ENCODE measurements at places on chromosomes 2 and 18.

- no peak for DNase-seq
Observed at GRCh38 chr2:238925281-238925680, 77.4 kb downstream of the TWIST2 start.

- DNase-seq = no peak
Observed at GRCh38 chr18:3250237-3251107, 2.9 kb downstream of the MYL12A start.

- no peak for DNase-seq
Observed at GRCh38 chr2:107218208-107218607, 332.2 kb upstream of the ST6GAL2 start.

GRCh38 chr2:68907920-68908253 is 36.7 kb upstream of the BMP10 start:
- no peak for DNase-seq

- no peak for DNase-seq
Observed at GRCh38 chr2:158214431-158214830, 112.8 kb downstream of the UPP2 start.

DNA sequence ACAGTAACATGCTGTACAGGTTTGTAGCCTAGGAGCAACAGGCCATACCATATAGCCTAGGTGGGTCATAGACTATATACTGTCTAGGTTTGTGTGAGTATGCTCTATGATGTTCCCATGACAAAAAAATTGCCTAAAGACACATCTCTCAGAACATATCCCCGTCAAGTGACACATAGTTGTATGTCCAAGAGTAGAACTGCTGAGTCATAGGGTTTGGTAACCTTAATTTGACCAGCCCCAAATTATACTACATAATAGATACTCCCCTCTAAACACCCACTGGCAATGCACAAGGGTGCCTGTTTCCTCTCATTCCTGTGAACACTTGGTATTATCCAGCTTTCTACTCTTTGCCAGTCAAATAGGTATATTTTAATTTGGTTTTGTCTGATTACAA is 161.6 kb downstream of the LCLAT1 start:
- no peak for DNase-seq

DNA sequence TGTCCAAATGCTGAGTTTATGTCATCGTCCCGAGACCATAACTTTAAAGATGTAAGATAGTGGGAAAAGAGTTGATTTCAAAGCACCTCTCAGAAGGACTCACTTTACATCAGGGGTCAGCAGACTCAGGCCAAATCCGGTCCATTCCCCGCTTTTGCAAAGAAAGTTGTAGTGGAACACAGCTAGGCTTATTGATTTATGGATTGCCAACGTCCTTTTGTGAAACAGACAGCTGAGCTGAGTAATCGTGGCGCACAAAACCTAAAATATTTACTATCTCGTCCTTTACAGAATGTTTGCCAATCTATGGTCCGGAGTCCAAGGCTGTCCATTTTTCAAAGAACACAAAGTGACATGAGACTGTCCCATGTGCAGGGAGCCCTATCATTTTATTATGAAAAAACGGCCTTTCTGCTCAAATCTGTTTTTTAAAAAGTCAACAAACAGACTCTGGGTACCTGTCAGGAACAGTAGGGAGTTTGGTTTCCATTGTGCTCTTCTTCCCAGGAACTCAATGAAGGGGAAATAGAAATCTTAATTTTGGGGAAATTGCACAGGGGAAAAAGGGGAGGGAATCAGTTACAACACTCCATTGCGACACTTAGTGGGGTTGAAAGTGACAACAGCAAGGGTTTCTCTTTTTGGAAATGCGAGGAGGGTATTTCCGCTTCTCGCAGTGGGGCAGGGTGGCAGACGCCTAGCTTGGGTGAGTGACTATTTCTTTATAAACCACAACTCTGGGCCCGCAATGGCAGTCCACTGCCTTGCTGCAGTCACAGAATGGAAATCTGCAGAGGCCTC is at the start of gene IL1RN:
Gene IL1RN, plus strand, starts transcription at position 754 of the 801 bp plus-strand sequence. Its CDS starts 27 bp downstream, at position 781.
- DNase-seq = no peak

DNA sequence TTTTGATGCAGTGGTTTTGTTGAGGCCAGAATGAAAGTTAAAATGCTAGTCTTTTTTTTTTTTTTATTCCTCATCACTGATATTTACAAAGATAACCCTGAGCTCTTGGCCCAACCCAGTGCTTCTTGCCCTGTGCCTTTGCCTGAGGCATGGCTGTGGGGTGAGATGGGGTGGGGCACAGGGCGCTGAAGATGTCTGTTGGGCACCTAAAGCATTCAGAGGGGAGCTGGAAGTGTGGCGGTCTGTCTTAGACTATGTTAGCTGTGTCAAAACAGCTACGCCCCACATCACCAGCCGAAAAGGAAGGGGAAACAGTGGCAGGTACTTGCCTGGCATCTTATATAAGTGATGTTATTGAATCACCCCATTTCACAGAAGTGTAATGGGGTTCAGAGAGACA is 20.7 kb downstream of the TOGARAM2 start:
- DNase-seq = no peak

- DNase-seq = no peak
Observed at GRCh38 chr18:36355511-36355910, 58.0 kb downstream of the FHOD3 start.

- DNase-seq = no peak
Observed at GRCh38 chr2:217775920-217776503, 226.8 kb downstream of the TNS1 start.

GRCh38 chr18:35770376-35771014 is 189.0 kb downstream of the GALNT1 start:
- no peak for DNase-seq

DNA sequence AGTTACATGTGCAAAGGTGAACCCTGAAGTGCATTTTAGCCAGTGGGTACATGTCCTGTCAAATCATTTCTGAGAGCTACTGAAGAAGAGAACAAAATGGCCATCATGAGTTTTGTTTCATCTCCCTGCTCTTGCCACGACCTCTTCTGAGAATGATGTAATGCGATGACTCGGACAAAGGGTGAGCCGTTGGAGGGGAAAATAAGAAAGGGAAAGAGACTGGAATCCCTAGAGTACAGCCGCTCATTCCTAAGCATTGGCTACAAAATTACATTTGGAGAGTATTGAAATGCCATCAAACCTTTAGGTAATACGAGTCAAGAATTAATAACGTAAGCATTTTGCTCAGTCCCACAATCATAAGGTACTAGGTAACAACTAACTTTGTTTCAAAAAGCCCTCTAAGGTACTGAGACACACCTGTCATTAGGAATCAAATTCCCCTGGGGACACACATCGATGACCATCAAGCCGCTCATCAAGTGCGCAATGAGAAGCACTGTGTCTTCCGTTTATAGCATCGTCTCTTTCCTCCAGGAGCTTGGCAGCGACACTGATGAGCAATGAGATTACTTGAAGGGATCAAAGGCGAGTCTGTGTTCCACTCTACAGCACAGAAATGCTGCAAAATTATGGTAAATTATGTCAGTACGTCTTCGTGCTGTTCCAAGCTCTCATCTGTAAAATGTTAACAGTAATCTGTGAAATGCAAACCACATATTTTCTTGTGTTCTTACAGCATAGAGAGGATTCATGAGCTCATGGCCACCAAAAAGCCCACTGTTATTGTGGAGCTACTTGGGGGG is 97.3 kb upstream of the PIEZO2 start:
- no peak for DNase-seq

- no peak for DNase-seq
Observed at GRCh38 chr2:122029945-122030344, 274.5 kb downstream of the TSN start.

- no peak for DNase-seq
Observed at GRCh38 chr2:223811757-223812156, 25.6 kb downstream of the AP1S3 start.

DNA sequence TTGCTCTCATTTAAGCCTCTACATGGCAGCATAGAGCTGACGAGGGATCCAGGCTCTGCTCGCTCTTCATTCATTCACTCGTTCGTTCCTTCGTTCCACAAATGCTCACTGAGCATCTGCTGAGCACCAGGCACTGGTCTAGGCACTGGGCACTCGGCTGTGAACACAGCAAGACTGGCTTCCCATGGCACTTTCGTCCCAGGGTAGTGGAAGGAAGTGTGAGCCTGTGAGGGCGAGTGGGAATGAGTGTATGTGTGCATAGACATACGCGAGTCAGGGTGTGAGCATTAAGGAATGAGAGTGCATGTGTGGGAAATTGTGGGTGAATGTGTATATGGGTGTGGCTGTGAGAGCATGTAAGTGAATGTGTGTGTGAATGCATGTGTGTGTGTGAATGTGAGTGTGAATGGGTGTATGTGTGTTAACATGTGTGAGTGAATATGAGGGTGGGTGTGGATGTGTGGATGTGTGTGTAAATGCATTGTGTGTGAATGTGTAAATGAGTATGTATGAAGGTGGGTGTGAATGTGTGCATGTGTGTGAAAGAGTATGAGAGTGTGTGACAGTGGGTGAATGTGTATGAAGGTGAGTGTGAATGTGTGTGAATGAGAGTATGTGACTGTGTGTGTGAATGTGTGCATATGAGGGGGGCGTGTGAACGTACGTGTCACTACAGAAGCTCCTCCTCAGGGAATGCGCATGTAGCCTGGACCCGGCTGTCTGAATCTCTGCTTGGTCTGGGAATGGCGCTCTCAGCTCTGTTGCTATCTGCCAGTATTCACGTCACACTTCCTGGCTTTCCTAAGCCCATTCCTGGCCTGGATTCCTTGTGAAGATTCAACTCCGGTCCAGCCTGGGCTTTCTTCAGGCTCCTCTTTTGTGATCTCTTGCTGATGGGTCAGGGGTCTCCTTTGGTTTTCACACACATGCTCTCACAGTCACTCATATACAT is 28.8 kb downstream of the SNORC start:
- DNase-seq = no peak

GRCh38 chr2:235900631-235901030 is 267.6 kb downstream of the GBX2 start:
- DNase-seq = no peak

GRCh38 chr18:38406607-38407006 is 841.0 kb upstream of the CELF4 start:
- no peak for DNase-seq

Data from activated CD8-positive, alpha-beta memory T cell treated with anti-CD3 and anti-CD28 coated beads, Interleukin-2, amount 50 U/mL, for 4 hours (primary cell).